ENCODE measurements at places on chromosomes 12 and 14. TPM values are rescaled to one million over a fixed set of nuclear protein-coding genes. Genes with fewer than 3 reads are reported as not detected.

TMEM132D gene
- total RNA-seq: not detected

- H3K27ac ChIP-seq: no peak overlapping the region
- H3K36me3 ChIP-seq: no peaks in the 10 kb centered on the region
- no peaks in the 10 kb centered on the region for H3K27me3 ChIP-seq
- no peak overlapping the region for H3K4me3 ChIP-seq
- no peak for DNase-seq
Measured at GRCh38 chr12:113453330-113453729, 18.3 kb downstream of the LHX5 start.

TMED8 gene
- total RNA-seq: 8.0 TPM

PRPH gene
- total RNA-seq: not detected

DNA sequence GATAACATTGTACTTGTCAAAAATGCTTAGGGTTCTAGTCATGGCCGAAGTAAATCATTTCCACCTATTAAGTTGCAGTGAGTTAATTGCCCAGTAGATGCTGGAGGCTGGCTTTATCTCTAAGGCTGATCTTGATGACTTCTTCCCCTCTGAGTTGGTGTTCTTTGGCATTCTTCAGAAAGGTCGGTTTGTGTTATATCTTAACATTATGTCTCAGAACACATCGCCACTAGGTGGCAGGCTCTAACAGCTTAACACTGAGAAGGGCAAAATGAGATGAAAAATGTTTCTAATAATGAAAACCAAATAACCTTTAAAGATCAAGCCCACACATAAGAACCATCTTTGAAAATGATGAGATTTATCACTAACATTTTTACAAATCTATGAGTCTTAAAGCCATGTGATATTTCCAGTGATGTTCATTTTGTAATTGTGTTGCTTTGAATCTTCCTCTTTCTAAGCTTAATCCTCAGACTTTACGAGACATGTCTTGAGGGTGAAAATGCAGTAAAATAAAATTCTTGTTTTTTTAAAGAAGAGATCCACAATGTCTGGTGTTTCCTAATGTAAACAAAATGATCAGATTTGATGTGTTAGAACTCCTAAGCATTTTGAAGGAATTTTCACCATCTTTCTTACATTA lies 28.6 kb downstream of the SUDS3 start:
- no peaks in the 10 kb centered on the region for H3K27me3 ChIP-seq
- no peak overlapping the region for H3K4me3 ChIP-seq
- no peak overlapping the region for H3K27ac ChIP-seq

DNA sequence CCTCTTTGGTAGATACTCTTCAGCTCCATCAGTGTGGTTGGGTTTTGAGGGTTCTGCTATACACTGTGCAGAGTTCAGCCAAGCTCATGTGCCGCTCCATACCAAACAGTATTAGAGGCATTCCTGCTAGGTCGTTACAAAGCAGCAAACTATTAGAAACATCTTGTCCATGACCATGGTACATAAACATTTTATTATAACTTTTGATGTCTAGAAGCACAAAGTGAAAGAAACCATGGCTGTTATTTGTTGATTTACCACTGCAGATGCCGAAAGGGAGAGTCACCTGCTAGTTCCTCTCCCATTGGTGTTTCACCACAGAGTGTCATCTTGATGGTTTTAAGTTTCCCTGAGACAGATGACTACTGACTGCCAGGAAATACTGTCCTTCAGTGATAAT lies 242.0 kb downstream of the ADAMTS20 start:
- no peaks in the 10 kb centered on the region for H3K27me3 ChIP-seq
- DNase-seq: no peak
- no peak overlapping the region for H3K27ac ChIP-seq
- H3K4me3 ChIP-seq: no peak overlapping the region
- no peaks in the 10 kb centered on the region for H3K36me3 ChIP-seq

DNA sequence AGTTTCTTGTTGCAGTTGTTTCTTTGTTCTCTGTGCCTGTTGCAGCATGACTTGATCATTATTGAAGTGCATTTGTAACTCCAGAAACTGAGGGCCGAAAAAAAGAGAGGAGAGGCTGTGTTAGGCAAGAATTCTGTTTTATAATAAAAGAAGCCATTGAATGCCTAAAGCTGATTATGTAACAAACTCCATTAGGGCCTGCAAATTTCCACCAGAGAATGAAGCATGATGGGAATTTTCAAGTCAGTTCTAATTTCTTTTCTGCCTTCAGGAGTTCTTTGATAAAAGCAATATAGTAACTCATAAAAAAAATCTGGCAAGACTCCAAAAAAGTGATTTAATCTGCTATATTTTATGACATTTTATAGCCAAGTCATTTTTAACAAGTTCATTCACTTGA lies 156.7 kb upstream of the RASSF8 start:
- peaks cover 7% of the 10 kb centered on the region for H3K4me1 ChIP-seq
- no peaks in the 10 kb centered on the region for H3K27me3 ChIP-seq
- no peak for DNase-seq

DNA sequence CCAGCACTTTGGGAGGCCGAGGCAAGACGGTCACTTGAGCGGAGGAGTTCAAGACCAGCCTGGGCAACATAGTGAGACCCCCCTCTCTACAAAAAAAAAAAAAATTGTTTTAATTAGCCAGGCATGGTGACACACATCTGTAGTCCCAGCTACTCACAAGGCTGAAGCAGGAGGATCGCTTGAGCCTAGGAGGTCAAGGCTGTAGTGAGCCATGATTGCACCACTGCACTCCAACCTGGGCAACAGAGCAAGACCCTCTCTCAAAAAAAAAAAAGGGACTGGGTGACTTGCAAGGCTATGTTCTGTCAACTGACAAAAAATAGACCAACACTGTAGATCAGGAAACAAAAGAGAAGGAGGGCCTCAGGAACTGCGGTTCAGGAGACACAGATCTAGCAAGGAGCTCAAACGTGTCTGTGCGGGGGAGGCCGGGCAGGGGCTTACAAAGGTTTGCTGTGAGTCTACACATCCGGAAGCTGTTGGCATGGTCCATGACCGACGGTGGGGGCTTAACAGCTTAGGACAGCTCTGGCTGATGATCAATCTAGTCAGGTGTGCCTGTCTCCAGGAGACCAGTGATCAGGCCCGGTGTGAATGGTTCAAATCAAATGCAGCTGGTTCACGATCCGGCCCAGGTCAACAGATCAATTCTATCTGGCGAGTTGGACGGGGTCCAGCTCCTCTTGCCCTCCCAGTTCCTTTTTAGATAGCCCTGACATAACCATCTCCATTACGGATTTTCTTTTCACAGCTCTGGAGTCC lies 31.7 kb upstream of the INF2 start:
- H3K36me3 ChIP-seq: no peaks in the 10 kb centered on the region
- H3K27ac ChIP-seq: peak overlapping the region; percentile 78
- peaks cover 10% of the 10 kb centered on the region for H3K27me3 ChIP-seq
- H3K4me3 ChIP-seq: no peak overlapping the region
- DNase-seq: no peak

DNA sequence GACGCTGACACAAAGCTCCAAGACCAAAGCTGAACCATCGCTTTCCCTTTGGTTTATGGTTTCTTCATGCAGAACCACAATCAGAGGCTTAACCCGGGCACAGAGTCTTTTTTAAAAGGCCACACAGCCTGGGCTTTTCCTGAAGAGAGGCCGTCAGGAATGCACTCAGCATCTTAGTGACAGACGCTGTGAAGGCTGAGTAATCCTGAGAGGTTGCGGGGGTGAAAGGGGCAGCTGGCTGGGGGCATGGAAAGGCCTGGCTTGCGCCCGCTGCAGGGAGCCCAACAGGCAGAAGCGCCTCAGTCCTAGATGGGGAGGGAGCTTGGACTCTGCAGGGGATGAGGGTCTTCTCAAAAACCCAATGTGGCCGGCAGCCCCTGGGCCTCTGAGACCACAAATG lies 13.6 kb downstream of the CTDSP2 start:
- H3K36me3 ChIP-seq: peaks cover 15% of the 10 kb centered on the region
- no peak for DNase-seq
- no peaks in the 10 kb centered on the region for H3K27me3 ChIP-seq
- H3K4me3 ChIP-seq: no peak overlapping the region
- H3K4me1 ChIP-seq: peaks cover 76% of the 10 kb centered on the region

RABGGTA gene
- 88.5 TPM for total RNA-seq

GPN3 gene
- 4.7 TPM for total RNA-seq

EPYC gene
- total RNA-seq: not detected

TMEM63C gene
- 1.5 TPM for total RNA-seq

DNA sequence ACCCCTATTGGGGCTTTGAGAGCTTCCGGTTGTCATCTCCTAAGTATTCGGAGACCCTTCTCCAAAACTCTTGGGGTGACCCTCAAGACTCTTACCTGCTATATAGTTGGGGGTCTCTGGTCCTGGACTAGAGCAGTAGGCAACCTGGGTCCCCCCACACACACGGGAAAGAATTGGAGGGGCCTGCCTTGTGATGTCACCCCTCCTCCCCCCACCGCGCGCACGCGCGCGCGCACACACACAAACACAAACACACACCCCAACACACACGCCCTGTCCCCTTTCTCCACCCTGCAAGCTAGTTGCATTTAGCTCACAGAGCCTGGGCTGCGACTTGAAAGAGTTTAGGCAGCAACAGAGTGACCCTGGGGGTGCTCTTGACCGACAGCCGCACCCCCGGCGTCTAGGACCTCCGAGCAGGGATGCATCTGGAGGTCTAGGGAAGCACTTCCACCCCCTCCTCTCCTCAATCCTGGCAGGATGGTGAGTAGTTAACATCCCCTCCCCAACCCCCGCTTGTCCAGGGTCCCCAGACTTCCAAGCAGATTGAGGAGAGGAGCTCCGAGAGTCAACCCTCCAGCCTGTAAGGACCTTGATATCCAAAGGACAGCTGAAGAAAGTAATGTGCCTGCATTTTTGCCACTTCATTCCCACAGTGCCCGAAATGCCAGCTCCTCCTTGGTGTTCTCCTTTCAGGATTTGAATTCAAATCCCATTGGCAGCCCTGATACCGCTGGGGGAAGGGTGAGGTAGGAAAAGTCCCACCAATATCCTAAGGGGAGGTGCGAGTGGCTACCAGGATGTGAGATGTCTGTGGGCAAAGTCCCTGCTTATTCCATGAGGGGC lies 1.4 kb upstream of the DNAJC14 start:
- H3K4me3 ChIP-seq: peak overlapping the region; percentile 68
- H3K4me1 ChIP-seq: peaks cover 49% of the 10 kb centered on the region
- DNase-seq: peak; percentile 60
- peak overlapping the region; percentile 61 for H3K27ac ChIP-seq

GRCh38 chr12:11954181-11954580 lies 116.6 kb upstream of the BCL2L14 start:
- no peaks in the 10 kb centered on the region for H3K36me3 ChIP-seq
- no peak overlapping the region for H3K4me3 ChIP-seq
- peaks cover 8% of the 10 kb centered on the region for H3K4me1 ChIP-seq
- peaks cover 2% of the 10 kb centered on the region for H3K27me3 ChIP-seq

DNA sequence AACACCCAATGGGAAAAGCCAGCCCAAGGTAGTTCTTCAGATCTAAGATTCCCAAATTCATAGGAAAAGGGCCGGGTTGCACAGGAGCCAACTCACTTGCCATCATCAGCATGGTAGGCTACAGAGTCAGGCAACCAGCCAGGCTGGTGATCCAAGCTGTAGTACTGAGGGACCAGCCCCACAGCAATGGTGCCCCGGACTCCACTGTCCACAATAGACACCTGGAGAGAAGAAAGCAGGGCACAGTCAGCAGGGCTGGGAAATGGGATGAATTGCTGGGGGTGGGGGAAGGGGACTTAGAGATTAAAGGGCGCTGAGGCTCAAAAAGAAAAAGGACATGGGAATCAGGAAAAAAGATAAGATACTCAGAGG lies 4.2 kb downstream of the SPRYD3 start:
- H3K4me3 ChIP-seq: no peak overlapping the region
- no peaks in the 10 kb centered on the region for H3K27me3 ChIP-seq
- DNase-seq: no peak
- H3K4me1 ChIP-seq: peaks cover 30% of the 10 kb centered on the region
- H3K27ac ChIP-seq: no peak overlapping the region

DNA sequence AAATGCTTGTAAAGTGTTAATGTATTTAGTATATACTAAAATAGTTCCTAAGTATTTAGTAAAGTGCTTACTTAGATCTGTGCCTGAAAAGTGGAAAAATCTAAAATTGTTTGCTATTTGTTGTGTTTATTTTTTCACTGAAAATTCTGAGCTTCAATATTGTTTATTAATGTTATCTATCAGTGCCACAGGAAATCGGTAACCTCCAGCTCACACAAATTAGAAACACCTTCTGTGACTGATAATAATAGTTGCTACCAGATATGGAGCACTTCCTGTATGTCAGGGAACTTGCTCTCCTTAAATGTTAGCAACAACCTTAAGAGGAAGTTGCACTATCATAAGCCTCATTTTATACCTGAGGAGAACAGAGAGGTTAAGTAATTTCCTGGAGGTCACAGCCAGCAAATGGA lies 723 bp upstream of the LRP10 start:
- H3K27me3 ChIP-seq: no peaks in the 10 kb centered on the region
- peak overlapping the region; percentile 85 for H3K4me3 ChIP-seq
- peak overlapping the region; percentile 93 for H3K27ac ChIP-seq
- peaks cover 20% of the 10 kb centered on the region for H3K36me3 ChIP-seq
- peaks cover 17% of the 10 kb centered on the region for H3K4me1 ChIP-seq
- no peak for DNase-seq

- H3K27ac ChIP-seq: no peak overlapping the region
- H3K4me3 ChIP-seq: no peak overlapping the region
- no peaks in the 10 kb centered on the region for H3K4me1 ChIP-seq
- H3K36me3 ChIP-seq: no peaks in the 10 kb centered on the region
Measured at GRCh38 chr12:89084751-89085150, 267.6 kb downstream of the DUSP6 start.

- no peak overlapping the region for H3K4me3 ChIP-seq
- H3K27me3 ChIP-seq: no peaks in the 10 kb centered on the region
- H3K27ac ChIP-seq: no peak overlapping the region
- no peaks in the 10 kb centered on the region for H3K36me3 ChIP-seq
- H3K4me1 ChIP-seq: no peaks in the 10 kb centered on the region
Measured at GRCh38 chr12:14194572-14194971, 170.9 kb upstream of the ATF7IP start.

DNA sequence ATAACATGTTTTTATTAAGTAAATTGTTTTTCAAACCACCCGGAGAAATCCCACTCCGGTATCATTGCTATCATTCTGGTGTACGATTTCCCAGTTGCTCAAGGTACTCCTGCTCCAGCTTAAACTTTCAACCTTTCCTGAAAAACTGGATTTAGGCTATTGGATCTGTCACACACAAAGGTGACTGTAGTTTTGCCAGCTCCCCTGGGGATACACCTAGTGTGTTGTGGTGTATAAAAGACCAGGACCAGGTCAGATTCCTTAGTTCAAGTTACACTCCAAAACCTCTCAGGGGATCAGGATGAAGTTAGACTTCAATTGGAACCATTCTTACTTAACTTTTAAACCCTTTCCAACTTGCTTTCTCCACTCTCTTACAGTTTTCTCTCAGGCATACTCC lies 303.9 kb downstream of the NOVA1 start:
- H3K27me3 ChIP-seq: no peaks in the 10 kb centered on the region
- H3K4me3 ChIP-seq: no peak overlapping the region
- no peaks in the 10 kb centered on the region for H3K4me1 ChIP-seq
- no peak for DNase-seq
- H3K27ac ChIP-seq: no peak overlapping the region

- H3K27me3 ChIP-seq: no peaks in the 10 kb centered on the region
- H3K4me1 ChIP-seq: peaks cover 92% of the 10 kb centered on the region
- DNase-seq: peak; percentile 32
- H3K36me3 ChIP-seq: peaks cover 2% of the 10 kb centered on the region
Measured at GRCh38 chr12:108305520-108305919, 33.6 kb downstream of the CMKLR1 start.
